Activated CD8-positive, alpha-beta memory T cell treated with anti-CD3 and anti-CD28 coated beads for 4 hours (primary cell): ENCODE measurements at places on chromosomes 4 and X.
A peak's percentile ranks its signal among the peaks of the same experiment; 100 is the strongest.

GRCh38 chr4:35106091-35106734, 1138.1 kb downstream of the ARAP2 start:
- no peak for DNase-seq

- no peak for DNase-seq
These were observed 25.1 kb upstream of the SH3RF1 start for GRCh38 chr4:169295822-169296221.

- DNase-seq: no peak
These were observed 16.7 kb upstream of the SOD3 start for GRCh38 chr4:24778464-24779225.

- DNase-seq: peak; percentile 4
These were observed 464 bp downstream of the RAP1GDS1 start for GRCh38 chr4:98261405-98262291.

DNA sequence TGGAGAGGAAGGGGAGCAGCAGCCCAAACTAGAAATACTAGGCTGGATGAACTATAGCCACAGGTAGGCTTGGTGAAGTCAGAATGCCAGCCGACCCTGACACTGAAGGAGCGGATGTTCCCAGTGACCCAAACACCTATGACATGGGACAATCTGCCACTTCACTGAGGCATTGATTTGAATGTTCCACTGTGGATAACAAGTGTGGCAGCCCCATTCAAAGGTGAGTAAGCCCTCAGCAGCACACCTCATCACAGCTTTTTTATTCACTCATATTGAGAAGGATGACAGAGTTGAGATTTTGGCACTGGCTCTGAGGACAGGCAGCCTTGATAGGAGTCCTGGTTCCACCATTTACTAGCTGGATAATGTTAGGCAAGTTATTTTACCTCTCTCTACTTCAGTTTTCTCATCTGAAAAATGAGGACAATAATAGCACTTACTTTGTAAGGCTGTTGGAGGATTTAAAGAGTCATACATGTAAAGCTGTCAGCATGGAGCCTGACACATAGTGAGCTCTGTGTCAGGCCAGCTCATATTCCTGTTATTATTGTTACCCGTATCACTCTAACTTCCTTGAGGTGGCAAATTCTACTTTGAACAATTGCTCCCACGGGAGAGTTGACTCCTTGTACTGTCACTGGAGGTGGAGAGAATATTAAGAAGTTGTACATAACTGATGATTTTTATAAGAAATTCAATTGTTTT, 114.6 kb downstream of the RASL11B start:
- DNase-seq: no peak

- DNase-seq: no peak
These were observed 30.1 kb upstream of the MTMR1 start for GRCh38 chrX:150663073-150663472.

GRCh38 chr4:25970226-25970675, 56.2 kb downstream of the SMIM20 start:
- no peak for DNase-seq

GRCh38 chr4:100519205-100519604, 1.4 kb upstream of the EMCN start:
- no peak for DNase-seq

DNA sequence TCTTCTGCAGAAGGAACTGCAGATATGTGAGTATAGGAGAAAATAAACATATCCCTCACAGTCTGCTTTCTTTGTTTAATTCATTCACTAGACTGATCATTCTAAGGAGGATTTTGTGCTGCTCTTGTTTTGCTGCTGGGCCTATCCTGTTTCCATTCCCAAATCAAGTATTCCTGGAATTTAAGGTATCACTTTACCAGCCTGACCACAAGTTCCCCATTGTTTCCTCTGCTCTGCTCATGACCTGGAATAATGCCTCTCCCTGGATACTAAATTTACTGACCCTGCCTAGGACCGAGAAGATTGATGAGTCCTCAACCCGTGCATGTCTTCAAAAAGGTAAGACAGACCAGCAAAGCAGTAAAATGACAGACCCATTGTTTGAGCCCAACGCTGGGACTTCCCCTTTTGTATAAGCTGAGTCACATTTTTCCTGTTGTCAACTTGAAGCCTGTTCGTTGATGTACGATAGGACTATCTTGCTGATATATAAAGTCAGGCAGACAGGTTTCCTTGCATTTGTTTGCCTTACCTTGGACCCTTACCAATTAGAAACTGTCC, 85.5 kb upstream of the TET2 start:
- peak; percentile 8 for DNase-seq

DNA sequence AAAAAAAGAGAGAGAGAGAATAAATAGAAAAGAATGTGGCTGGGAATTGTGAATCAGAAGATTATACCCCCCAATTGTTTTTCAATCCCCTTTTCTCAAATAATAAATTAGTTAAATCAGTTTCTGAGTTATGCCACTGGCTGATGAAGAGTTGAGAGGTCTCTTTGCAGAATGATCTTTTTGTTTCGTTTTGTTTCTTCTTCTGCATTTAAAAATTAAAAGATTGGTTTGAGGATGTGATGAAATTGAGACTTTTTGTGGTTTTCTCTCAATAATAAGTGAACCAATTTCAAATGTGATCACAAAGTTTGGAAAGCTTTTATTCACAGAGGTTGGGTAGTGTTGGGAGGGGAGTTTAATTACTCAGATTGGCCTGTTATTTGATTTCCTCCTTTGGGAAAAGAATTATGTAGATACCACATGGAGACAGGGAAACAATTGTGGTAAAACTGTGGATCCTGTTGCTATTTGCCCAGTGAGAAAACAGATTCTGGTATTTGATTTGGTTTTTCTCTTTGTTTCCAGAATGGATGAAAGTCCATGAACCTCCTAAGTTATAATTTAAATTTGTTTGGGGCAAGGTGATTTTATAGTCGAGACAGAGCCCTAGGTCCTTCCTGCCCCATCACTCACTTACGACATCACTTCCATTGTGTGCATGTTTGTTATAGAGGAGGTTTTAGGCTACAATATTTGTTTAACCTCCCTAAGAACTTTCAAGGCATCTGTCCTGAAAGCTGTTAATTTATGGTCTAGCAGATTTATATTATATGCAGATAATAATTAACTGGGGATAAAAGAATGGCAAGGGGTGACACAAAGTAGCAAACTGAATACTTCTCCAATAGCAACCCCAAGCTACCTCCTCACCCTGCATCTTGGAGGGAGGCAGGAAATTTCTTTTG, 92.0 kb upstream of the BMPR1B start:
- no peak for DNase-seq

DNA sequence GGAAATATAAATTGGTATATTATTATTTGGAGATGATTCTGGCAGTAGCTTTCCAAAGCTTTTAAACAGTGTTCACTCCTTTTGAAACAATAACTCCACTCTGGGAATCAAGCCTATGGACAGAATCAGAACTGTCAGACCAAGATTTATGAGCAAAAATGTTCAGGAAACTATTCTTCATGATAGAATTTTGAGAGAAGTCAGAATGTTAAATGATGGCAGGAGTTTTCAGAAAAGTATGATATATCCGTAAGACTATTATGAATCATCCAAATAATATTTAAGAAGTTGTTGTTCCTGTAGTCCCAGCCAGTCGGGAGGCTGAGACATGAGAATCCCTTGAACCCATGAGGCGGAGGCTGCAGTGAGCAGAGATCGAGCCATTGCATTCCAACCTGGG, 50.5 kb upstream of the ADGRG2 start:
- no peak for DNase-seq
